Psoas muscle (tissue), 8 donors: ENCODE measurements at places on chromosomes 3 and 15. TPM values are rescaled to one million over a fixed set of nuclear protein-coding genes. Genes with fewer than 3 reads are reported as not detected.

The PROK2 gene
- total RNA-seq: 0.27 TPM

The LYZL4 gene
- not detected for total RNA-seq

The DISP2 gene
- total RNA-seq: 0.82 TPM

The CPEB1 gene
- 4.6 TPM for total RNA-seq

The LINGO1 gene
- total RNA-seq: 0.42 TPM

The HES1 gene
- total RNA-seq: 29.8 TPM

The COPG1 gene
- 85.6 TPM for total RNA-seq

The CELSR3 gene
- total RNA-seq: 0.14 TPM

The SLC38A3 gene
- total RNA-seq: 12.7 TPM

The COPB2 gene
- total RNA-seq: 41.2 TPM

The PSTPIP1 gene
- 1.8 TPM for total RNA-seq

The THSD4 gene
- total RNA-seq: 1.8 TPM

The CCR5 gene
- 0.52 TPM for total RNA-seq

The FBXW12 gene
- total RNA-seq: not detected

The DUOX1 gene
- 0.94 TPM for total RNA-seq

The CKMT1A gene
- total RNA-seq: not detected

The CCR9 gene
- total RNA-seq: not detected

The ST8SIA2 gene
- not detected for total RNA-seq

The NOX5 gene
- not detected for total RNA-seq

The HHATL gene
- total RNA-seq: 166 TPM

The CLRN1 gene
- total RNA-seq: not detected

The ALDH1A3 gene
- 14.4 TPM for total RNA-seq

The CYP8B1 gene
- total RNA-seq: not detected

The SLC28A1 gene
- 0.39 TPM for total RNA-seq

The CP gene
- total RNA-seq: 3.5 TPM

The UROC1 gene
- total RNA-seq: 0.13 TPM

The CFAP92 gene
- total RNA-seq: 0.86 TPM

The HHLA2 gene
- total RNA-seq: not detected

The SENP5 gene
- total RNA-seq: 28.4 TPM

The CORO2B gene
- total RNA-seq: 3.0 TPM

The TGM4 gene
- total RNA-seq: not detected

The GOLGA6B gene
- not detected for total RNA-seq

The PEAK1 gene
- total RNA-seq: 32.1 TPM

The GUCA1C gene
- not detected for total RNA-seq

The LRRC31 gene
- total RNA-seq: not detected

The C3orf70 gene
- 0.77 TPM for total RNA-seq

The DUOX2 gene
- total RNA-seq: 0.04 TPM

The TM4SF4 gene
- total RNA-seq: not detected

The RETNLB gene
- total RNA-seq: not detected
